ENCODE measurements at places on chromosomes 6 and 20.

DNA sequence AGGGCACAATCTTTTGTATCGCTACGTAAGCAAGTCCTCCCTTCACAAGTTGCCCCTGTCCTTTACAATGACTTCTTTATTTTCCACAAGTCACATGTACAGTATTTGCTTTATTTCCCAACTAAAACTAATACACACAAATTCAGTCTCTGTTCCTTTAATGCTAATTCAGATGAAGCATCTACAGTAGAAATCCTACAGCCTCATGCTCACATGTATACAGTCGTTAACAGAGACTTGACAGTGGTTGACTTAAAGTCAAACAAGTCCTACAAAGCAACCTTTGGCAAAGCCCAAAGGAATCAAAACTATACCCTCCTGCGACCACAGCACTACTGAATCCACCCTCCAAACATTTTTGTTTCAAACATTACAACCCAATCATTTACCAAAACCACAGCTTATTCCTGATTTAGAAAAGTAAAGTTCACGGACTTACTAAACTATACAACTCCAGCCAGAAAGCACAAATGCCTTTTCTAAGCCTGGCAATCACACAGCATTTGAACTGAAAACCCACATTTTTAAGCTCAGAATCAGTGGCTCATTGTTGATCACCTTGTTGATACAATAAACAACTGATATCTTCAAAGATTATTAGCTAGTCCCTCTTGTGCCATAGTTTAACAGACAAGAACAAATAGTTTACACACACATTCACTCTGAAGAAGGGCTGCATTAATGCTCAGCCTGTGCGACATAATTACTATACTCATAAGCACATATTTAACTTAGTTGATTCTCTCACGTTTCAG is 70.9 kb upstream of the NHSL1 start:
- no peak for DNase-seq

DNA sequence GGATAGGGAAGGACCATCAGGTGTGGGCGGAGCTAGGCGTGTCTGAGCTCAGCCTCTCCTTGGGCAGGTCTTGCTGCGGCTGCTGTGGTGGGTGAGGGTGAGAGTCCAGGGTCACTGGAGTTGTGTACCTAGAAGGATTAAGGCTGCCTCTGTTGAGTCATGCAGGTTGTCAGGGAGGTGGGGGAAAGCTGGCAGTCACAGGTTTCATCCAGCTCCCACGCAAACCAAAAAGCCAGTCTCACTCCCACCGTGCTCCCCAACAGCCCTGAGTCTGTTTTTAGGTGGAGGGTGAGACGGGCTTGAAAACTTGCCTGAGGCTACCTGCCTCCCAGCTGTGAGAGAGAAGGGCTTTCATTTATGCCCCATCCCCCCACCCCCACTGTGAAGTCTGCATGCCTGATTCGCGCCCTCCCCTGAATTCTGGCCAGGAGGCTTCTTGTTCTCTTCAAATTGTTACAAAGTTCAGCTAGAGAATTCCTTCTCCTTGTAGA is 161.5 kb downstream of the MYLK4 start:
- no peak for DNase-seq

- DNase-seq: no peak
These were observed 537 bp upstream of the GABBR1 start for GRCh38 chr6:29633534-29633905.

DNA sequence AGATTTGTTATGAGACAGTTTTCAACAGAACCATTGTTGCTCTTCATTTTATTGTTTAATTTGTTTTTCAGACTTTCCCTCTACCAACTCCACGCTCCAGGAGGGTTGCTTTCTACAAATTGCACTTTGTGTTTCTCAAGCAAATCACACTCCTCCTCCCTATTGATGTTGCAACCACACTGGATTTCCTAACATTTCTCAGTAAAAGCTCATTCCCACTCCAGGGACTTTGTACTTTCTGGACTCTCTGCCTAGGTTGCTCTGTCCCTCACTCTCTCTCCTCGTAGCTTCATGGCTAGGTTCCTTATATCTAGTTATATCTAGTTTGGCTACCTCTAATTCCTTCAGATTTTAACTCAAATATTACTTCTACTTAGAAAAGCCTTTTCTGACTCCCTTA is 20.3 kb downstream of the PGK2 start:
- no peak for DNase-seq

- DNase-seq: no peak
These were observed 8.5 kb downstream of the HSPA1B start for GRCh38 chr6:31836047-31836473.

DNA sequence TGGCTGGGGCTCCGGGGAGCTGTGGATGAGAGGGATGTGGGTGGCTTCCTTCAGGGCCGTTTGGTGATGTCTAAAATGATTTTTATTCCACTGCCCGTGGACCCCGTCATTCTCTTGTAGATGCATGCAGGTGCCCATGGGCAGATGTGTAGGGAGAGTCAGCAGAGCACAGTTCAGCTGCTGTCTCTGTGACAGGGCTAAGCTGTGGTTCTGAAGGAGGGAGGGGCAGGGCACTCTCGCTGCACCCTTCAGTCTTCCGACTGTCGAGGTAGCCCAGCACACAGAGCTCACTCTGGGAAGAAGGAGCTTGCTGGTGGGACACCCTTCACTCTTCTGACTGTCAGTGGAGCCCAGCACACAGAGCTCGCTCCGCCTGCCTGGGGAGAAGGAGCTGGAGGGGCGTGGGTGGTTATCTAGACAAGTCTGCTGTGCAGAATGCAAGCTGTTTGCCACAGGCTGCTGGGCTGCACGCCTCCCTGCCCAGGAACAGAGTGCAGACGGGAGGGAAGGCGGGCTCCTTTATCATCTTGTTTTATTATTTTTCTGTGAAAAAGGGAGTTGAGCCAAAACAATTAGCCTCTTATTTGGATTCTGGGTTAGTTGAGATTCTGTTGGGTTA is 28.4 kb upstream of the ADRM1 start:
- no peak for DNase-seq

DNA sequence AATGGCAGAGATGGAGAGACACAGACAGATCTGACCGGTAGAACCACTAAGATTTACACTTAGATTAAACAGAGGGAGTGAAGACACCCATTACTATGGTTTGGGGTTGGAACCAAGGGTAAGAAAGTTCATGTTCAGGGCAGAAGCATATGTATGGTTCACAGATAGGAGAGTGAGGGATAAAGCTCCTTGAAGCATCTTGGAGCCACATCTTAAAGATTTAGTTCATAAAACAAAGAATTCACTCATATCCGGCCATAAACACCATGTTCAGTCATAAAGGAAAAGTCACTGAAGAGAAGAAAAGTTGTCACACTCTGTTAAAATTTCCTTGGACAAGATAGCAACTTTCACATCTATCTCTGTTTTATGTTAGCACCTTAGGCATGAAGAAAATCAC is 18.0 kb downstream of the STX7 start:
- no peak for DNase-seq

DNA sequence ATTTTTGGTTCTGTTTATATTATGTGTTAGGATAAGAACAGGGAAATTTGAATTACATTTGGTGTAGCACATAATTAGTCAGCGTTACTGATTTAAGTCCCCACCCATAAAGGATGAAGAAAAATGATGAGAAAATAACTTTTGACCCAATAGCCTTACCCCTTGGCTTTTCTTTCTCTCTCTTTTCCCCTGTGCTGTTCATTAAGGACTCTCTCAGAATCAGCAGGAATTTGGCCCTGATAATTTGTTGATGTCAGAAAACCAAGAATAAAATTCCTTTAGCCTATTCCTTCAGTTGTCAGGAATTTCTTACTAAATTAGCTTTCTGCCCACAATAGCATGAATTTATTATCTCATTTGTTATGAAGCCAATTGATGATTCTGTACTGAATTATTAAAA is 18.5 kb downstream of the PLCB1 start:
- no peak for DNase-seq
